Activated CD4-positive, CD25-positive, alpha-beta regulatory T cell treated with anti-CD3 and anti-CD28 coated beads, Interleukin-2, amount 50 U/mL, for 72 hours (primary cell): ENCODE measurements at places on chromosomes 4 and X.

GRCh38 chr4:74123065-74123728 lies 24.2 kb upstream of the CXCL2 start:
- DNase-seq = no peak

GRCh38 chr4:102420563-102421398 lies 75.5 kb upstream of the SLC39A8 start:
- no peak for DNase-seq

DNA sequence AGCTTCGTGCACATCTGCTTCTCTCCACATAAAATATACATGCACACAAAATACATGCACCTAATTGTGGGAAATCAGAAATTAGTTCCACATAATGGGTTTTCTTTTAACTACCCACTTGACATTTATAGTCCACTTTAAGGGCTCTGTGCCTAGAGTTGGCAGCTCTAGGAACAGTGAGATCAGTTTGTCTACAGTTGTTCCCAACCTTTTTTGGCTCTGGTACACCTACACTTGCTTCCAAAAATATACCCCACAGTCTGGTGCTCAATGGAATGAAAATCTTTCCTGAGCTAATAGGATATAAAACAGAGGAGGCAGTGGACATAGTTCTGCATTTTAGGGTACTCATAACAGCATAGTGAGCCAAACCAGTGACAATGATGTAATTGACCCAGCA lies 36.1 kb downstream of the HDAC8 start:
- no peak for DNase-seq

- no peak for DNase-seq
These were observed 1740.3 kb downstream of the STIM2 start for GRCh38 chr4:28600958-28601357.

DNA sequence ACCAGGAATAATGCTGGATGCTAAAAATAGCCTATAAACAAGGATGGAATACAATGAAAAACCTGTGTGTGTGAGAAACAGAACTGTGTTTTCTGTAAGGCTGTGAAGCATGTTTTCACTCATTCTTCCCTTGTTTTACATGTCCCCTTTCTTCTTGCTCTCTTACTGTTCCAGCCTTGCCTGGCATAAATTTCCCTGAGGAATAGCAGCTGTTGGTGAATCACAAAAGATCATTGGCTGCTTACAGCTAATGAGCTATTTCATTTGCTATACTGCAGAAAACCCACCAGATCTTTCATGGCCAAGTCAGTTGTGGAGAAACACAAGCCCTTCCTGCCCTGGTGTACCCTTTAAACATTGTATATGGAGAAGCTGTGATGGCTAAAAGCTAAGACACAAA lies 91.1 kb downstream of the LDB2 start:
- no peak for DNase-seq
